Stimulated activated CD4-positive, alpha-beta T cell treated with anti-CD3 and anti-CD28 coated beads, Interleukin-15, amount 100 ng/mL, for 48 hours (primary cell): ENCODE measurements at places on chromosomes 2 and 18.

DNA sequence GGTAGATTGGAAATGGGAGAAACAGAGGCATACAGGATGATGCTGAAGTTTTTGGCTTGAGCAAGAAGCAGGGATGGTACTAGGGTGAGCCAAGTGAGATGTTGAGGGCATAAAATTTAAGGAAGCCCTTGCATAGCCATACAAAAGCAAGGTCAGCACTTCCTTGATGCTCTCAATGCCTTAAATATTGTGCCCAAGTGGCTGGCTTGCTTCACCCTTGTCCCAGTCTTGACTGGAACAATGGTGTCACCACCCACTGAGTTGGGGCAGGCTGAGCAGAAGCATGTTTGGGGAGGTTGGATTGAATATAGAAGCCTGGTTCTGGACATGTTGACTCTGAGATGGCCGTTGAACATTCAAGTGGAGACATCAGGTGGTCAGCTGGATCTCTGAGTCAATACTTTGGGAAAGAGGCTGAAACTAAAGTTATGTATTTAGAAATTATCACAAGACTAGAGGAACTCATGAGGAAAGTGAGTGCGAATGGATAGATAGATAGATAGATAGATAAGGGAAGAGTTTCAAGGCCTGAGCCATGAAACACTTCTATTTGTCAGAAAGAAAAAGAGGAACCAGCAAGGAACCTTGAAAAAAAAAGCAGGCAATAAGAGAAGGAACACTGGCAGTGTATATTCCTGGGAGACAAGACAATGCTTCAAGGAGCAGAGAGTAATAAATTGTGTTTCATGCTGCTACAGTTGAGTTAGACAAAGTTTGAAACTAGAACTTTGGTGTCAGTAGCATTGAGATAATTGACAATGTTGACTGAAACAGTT lies 43.0 kb upstream of the HNMT start:
- no peak for DNase-seq

- no peak for DNase-seq
Observed at GRCh38 chr2:25160376-25160775, 8.0 kb downstream of the POMC start.

DNA sequence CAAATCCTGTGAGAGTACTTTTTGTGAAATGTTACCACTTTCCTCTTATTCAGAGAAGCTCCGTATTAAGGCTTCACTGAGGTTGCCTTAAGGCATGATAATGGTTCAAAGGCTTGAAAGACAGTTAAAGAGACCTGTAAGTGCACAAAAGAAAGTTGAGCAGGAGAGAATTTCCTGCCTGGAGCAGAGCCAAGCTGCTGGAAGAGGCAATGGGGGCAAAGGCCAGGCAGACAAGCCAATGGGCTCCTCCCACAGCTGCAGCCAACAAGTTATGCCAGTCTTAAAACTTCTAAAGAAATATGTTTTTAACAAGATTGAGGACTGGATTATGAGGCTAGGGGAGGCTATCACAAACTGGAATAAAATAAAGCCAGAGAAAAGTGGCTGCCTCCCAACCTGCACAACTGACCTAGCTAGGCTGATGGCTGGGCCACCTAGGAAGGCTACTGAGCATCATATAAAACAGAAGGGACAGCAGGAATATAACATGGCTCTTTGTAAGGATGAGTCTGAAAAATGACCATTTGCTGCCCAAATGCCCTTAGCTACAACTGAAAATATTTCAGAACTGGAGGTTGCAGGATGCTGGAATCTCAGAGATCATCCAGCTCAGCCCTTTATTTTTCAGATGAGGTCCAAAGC lies 2.1 kb downstream of the IL1B start:
- no peak for DNase-seq

GRCh38 chr18:12463191-12463590 lies 55.5 kb downstream of the PRELID3A start:
- no peak for DNase-seq

DNA sequence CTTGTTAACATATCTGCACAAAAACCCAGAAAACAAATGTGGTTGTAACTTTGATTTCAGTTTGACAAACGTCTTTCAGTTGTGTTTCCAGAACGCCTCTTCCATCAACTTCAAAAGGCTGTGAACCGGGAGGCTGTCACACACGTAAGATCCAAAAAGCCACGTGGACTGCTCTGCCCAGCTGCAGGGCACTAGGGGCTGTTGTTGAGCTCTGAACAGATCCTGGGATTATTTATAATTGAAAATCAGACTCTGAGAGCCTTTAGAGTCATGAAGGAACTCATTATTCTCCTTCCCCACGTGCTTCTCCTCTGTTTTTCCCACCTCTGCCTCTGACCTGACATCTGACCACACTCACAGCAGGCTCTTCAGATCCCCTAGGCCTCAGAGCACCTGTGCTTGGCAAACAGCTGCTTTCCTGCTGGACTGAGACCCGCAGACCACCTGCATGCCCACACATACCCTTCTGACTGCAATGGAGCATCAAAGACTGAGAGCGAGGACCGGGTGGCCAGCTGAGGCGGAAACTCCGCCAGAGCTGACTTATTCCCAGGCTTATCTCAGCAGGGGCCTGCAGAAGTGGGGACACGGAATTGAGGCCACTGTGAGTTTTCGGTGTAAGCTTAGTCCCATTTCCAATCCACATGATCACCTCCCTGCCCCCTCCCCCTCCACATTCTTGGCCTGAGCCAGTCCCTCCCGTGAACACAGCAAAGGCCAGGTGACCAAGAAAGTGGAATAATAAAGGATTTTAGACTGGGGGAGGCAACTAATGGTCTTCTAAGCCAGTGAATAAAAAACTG lies 114.8 kb downstream of the ATL2 start:
- DNase-seq: peak; percentile 10

- no peak for DNase-seq
Observed at GRCh38 chr2:88254437-88255091, 84.4 kb downstream of the THNSL2 start.
